ENCODE measurements at places on chromosomes 5 and 9.

DNA sequence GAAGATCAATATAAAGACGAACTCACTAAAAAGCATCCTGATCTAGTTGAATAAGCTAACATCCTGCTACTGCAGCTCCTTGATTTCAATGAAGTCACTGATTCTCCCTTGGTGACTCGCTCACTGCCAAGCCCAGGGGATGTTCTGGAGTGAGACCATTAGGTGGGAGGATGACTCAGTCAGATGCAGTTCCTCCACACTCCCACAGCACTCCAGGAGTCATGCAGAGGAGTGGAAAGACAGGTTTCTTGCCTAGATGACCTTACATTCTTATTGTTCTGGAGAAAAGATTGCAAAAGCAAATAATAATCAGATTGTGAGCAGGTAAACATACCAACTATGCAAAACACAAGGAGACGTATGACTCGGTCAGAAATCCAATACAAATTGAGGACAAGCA is 15.3 kb downstream of the GCNT4 start:
- peak; percentile 93 for DNase-seq

GRCh38 chr9:100581081-100581480 is 3.2 kb downstream of the CAVIN4 start:
- DNase-seq, result no peak

GRCh38 chr9:86494644-86495111 is 140.5 kb upstream of the TUT7 start:
- peak; percentile 63 for DNase-seq

- DNase-seq, result no peak
Measured at GRCh38 chr5:112857866-112858265, 3.2 kb upstream of the SRP19 start.

Measured in foreskin fibroblast (primary cell).